ENCODE measurements at places on chromosomes 11 and 22.

DNA sequence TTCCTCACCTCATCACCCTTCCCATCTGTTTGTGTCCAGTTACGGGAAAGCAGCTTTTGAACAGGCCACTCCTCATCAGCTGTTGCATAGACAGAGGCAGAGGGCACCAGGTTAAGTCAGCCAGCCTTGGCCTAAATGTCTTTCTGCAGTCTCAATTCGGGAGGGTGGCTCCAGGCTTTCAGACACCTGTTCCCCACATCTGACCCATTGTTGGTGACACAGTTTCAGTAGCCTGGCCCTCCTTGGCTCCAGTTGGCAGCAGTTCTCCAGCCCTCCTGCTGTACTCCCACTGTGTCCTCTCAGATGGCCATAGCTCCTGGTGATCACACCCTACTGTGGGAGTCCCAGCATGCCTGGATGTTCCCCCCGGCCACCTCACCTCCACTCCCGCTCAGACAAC is 70.8 kb upstream of the MYOD1 start:
- DNase-seq: no peak

DNA sequence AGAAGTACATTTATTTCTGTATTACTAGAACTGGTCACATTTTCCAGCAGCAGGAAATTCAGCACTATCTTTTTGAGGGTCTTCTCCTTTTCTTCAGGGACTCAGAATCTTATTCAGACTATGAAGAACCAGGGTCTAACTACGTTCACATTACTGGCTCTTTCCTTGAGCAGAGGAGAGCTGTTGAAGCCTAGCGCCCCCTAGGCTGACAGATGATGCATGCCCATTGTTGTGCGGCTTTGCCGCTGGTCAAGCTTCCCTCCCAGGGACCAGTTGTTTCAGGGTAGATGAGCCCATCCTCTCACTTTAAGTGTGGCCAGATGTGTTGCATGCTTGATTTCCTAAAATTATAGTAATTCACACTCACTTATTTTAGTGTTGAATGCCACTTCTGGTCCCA is 168.2 kb upstream of the PDGFD start:
- DNase-seq: no peak

GRCh38 chr11:73466643-73467042 is 90.4 kb downstream of the RELT start:
- no peak for DNase-seq

- DNase-seq: no peak
Observed at GRCh38 chr11:86873573-86874083, 73.3 kb downstream of the PRSS23 start.

DNA sequence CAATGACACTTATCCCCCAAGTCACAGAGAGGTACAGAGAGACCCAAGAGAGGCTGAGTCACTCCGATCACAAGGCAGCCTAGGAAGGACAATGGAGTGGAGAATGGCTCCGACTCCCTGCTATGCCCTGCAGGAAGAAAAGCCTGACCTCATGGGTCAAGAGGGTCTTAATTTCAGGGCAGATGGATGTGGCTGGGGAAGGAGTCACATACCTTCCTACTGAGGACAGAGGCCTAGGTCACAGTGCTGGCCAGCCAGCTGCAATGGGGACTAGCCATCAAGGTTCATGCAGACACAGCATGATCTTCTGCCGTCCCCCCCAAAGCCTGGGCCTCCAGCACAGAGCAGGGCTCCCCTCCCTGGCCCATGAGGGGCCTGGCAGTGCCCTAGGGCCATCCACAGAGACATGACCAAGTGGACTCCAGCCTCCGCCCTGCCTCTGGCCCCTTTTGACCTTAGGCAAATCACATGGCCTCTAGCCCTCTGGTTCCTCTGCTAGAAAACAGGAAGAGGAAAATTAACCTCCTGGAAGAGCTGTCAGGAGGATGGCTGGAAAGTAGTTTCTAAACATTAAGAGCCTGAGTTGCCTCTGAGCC is 1.8 kb downstream of the ARRB1 start:
- no peak for DNase-seq

- DNase-seq: no peak
Observed at GRCh38 chr11:132607575-132607974, 924.7 kb downstream of the OPCML start.

DNA sequence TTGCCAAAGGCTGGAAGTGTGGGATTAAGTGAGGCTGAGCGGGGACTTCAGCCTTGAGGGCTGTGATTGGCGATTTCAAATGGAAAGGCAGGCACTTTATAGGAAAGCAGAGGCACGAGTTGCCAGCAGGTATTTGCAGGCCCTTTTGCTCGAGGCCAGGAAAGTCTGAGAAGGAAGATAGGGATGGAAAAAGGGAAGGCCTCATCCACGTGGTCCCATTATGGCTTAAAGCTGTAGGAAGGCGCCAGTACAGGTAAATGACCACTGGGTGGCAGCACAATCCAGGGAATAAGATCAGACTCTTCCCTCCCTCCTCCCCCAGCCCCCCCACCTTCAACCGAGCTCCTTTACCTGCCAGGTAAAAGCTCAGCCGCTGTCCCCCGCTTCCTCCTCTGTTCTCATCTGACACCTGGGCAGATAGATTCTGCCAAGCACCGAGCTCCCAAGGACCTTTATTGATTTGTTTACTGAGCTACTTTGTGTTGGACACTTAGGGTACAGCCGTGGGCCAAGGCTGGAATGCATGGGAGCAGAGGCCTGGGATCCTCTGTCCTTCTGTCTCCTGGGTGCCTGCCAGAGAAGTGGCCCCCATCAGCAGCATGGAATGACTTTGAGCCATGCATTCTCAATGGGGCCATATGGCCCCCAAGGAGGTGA is 7.5 kb downstream of the P2RX3 start:
- DNase-seq: peak; percentile 53

GRCh38 chr11:85094795-85095194 is 532.3 kb downstream of the DLG2 start:
- DNase-seq: no peak

- no peak for DNase-seq
Observed at GRCh38 chr11:27705873-27706820, 5.9 kb upstream of the BDNF start.

GRCh38 chr22:18968011-18968749 is 32.1 kb upstream of the PRODH start:
- DNase-seq: no peak

GRCh38 chr11:36265793-36266628 is 23.2 kb downstream of the COMMD9 start:
- peak; percentile 40 for DNase-seq

DNA sequence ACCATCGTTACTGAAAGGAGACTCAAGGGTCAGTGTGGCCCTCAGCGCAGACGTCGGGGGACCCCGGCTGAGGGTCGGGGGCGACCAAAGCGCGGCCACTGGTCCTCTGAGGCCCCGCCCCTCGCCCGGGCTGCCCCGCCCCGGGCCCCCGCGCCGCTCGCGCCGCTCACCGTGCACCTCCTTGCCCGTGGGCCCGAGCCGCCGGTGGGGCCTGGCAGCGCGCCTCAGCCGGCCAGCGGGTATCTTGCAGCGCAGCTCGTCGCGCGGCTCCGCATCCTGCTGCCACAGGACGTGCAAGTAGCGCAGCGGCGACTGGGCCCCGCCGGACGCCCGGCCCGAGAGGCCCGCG is 419 bp downstream of the ANKRD54 start:
- peak; percentile 36 for DNase-seq

- DNase-seq: no peak
Observed at GRCh38 chr11:76625472-76626186, 44.9 kb downstream of the LRRC32 start.

DNA sequence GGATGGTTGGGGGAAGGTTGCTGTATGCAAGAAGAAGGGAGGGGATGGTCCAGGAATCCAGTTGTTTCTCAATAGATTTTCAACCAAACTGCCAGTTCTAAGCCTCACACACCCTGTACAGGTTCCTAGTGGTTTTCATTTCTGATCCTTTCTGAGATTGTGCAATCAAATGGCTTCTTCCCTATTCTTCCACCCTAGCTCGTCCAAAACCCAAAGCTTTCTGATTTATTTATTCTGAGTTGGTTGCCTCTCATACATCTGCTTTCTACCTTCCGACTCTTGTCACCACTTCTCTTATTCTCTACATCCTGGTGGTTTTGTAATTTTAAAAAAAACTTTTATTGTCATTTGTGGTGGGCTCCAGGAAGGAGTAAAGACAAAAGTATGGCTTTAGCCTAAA is 12.6 kb downstream of the OR5A2 start:
- no peak for DNase-seq

DNA sequence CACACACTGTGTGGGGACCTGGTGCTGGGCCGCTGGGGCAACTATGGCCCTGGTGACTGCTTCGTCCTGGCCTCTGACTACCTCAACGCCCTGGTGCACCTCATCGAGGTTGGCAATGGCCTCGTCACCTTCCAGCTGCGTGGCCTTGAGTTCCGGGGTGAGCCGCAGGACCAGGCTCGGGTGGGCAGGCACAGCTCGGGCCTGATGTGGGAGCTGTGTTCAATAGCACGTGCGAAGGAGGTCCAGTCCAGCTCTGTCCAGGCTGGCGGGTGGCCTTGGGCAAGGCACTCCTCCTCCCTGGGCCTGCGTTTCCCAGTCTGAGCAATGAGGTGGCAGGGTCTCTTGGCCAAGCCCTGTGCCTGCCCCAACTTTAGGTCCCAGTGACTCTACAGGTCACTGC is 8.3 kb upstream of the SIPA1 start:
- no peak for DNase-seq

GRCh38 chr22:33561149-33561807 is 359.0 kb downstream of the LARGE1 start:
- no peak for DNase-seq

- DNase-seq: no peak
Observed at GRCh38 chr11:22671751-22672150, 5.3 kb downstream of the GAS2 start.

DNA sequence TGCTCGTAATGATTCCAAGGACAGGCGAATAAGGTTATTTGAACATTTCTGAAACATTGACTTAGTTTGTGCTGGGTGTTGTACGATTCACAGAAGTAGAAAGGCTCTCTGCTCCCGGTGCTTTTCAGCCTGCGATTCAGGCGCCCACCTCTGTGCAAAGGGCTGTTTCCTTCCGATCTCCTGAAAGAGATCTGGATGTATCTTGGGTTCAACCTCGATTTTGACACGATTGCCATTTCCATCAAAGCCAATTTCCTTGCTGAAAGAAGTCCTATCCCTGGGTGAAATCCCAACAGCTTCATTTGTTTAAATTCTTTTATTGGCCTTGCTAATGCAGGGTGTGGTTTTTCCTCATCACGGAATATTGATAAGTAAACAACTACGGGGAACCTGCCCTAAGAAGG is 1.1 kb upstream of the ZC3H12C start:
- no peak for DNase-seq

GRCh38 chr11:17410606-17411379 is 22.3 kb upstream of the KCNJ11 start:
- DNase-seq: no peak

- no peak for DNase-seq
Observed at GRCh38 chr11:21122523-21122922, 453.1 kb downstream of the NELL1 start.

- DNase-seq: no peak
Observed at GRCh38 chr11:78961247-78961646, 386.6 kb upstream of the NARS2 start.

- DNase-seq: no peak
Observed at GRCh38 chr22:32545801-32546200, 71.2 kb downstream of the FBXO7 start.

- DNase-seq: no peak
Observed at GRCh38 chr22:47220752-47221151, 458.3 kb downstream of the TBC1D22A start.

GRCh38 chr11:100808904-100809491 is 121.9 kb downstream of the ARHGAP42 start:
- DNase-seq: no peak

GRCh38 chr11:112962579-112963367 is 1.6 kb downstream of the NCAM1 start:
- no peak for DNase-seq

GRCh38 chr11:7442588-7443215 is 42.6 kb upstream of the OLFML1 start:
- DNase-seq: peak; percentile 52

- peak; percentile 12 for DNase-seq
Observed at GRCh38 chr11:86176165-86176884, 68.2 kb upstream of the EED start.

DNA sequence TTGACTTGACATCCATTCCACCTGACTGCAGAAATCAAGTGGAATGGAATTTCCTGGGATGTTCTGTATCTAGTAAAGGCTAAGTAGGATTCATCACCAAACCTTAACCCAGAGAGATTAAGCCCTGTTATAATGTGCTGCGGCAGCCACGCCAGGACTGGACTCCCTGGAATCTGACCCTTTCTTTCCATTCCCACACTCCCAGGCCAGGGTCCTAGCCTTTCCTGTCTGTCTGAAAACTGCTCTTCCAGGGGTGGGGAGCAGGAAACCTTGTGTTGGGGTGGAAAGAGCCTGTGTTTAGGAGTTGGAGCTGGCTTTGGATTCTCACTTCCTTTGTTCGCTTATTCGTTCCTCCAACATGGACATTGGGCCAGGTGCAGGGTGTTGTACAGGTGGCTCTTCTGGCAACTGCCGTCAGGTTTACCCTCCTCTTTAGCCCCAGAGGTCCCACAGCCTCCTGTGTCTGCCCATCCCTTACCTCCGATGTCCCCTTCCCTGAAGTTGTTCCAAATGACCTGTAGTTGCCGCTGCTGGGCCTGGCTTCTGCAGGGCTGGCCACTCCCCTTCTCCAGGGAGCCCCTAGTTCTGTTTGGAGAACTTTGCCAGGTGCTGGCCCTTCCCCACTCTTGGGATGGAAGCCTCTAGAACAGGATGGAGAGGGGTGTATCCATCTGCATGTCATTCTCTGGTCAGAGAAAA is 20.5 kb upstream of the PARVB start:
- DNase-seq: no peak

GRCh38 chr11:21948876-21949275 is 244.0 kb upstream of the ANO5 start:
- no peak for DNase-seq

- DNase-seq: no peak
Observed at GRCh38 chr22:44410451-44410991, 87.5 kb downstream of the RTL6 start.

GRCh38 chr11:61567286-61568061 is 13.4 kb downstream of the SYT7 start:
- DNase-seq: peak; percentile 67

GRCh38 chr11:92332986-92333385 is 108.4 kb downstream of the FAT3 start:
- no peak for DNase-seq

GRCh38 chr11:118673361-118674081 is 5.9 kb downstream of the TREH start:
- DNase-seq: no peak

DNA sequence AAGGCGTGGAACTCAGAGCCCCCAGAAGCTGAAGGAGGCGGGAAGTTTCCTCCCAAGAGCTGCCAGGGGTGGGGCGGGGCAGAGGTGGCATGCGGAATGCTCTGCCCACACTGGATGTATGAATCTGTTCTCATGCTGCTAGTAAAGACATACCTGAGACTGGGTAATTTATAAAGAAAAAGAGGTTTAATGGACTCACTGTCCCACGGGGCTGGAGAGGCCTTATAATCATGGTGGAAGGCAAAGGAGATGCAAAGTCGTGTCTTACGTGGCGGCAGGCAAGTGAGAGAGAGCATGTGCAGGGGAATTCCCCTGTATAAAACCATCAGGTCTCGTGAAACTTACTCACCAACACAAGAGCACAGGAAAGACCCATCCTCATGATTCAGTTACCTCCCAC is 57.6 kb downstream of the SMIM38 start:
- DNase-seq: peak; percentile 10

- no peak for DNase-seq
Observed at GRCh38 chr11:121328176-121328966, 35.8 kb downstream of the SC5D start.

All from stimulated activated CD4-positive, alpha-beta T cell treated with anti-CD3 and anti-CD28 coated beads, Interleukin-15, amount 100 ng/mL, for 1 hour (primary cell).